ENCODE measurements at places on chromosomes 16 and 17.
A peak's percentile ranks its signal among the peaks of the same experiment; 100 is the strongest.

GRCh38 chr17:41492351-41492750 is 2.6 kb upstream of the KRT36 start:
- DNase-seq = peak; percentile 77

DNA sequence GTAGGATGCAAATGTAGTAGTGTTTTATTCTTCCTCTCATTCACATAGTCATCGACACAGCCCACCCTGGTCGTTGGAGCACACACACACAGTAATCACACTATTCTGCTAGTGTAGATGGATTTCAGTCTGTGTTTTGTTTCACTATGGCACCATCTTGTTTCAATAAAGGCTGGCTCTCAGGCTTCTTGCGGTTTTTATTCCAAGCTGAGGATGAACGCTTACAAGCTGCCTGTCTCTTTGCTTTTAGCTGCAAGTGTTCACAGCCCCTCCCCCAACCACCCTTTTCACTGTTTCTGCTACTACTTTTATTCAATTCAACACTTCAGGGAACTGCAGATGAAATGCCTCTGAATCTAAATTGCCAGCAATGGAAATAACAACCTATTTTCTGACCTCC is 140.9 kb upstream of the PMFBP1 start:
- peak; percentile 47 for DNase-seq

DNA sequence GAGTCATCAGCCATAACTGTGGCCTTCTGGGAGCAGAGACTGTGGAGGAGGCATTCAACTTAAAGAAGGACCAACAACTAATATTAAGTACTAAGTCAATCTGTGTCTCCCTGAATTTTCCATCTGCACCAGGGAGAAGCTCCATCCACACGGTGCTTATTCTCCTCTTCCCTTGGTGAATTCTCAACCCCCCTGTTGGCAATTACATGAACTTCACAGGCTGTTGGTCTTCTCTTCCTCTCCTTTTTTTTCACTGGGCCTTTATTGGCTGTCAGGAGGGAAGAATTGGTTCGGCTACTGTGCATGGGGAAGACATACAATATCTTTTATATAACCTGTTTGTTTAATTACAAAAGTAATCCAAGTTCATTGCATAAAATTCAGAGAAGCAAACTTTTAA is 152.8 kb upstream of the IRX6 start:
- no peak for DNase-seq

GRCh38 chr17:34154961-34155730 is 99.9 kb upstream of the CCL2 start:
- no peak for DNase-seq

DNA sequence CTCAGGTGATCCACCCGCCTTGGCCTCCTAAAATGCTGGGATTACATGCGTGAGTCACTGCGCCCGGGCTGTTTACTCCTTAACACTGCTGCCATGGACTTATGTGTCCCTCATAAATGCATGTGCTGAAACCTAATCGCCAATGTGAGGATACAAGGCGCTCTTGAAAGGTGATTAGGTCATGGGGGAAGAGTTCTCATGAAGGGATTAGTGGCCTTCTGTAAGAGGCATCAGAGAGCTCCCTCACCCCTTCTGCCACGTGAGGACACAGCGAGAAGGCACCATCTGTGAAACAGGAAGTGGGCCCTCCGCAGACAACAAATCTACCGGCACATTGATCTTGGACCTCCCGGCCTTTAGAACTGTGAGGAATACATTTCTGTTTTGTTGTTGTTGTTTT is 19.1 kb downstream of the ITPRIPL2 start:
- no peak for DNase-seq

GRCh38 chr17:42104264-42104663 is 6.0 kb upstream of the ZNF385C start:
- DNase-seq = no peak

GRCh38 chr17:78965491-78965924 is 14.2 kb downstream of the LGALS3BP start:
- no peak for DNase-seq

DNA sequence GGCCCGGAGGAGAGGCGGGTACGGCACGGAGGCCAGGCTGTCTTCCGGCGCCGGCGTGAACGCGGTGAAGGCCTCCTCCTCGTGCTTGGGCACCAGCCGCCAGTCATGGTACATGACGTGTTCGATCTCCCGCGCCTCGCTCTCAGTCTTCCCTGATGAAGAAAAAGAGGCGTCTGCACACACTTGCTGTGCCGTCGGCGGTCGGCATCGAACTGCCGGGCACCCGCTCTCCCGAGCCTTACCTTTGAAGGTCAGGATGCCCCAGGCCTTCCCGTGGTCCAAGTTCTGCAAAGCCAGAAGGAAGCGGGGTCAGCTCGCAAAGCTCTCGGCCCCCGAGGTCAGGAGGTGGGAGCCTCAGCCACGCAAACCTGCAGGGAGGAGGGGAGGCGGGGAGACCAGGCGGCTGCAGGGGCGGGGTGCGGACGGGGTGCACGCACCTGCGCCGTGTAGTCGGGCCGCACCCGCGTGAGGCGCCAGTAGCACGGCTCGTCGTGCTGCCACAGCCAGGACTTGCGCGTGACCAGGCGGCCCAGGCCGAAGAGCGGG is at the start of gene EME2:
Gene EME2, plus strand, starts transcription at position 449 of the 546 bp plus-strand sequence. CDS start 418 bp downstream, outside the sequence.
- peak; percentile 73 for DNase-seq

GRCh38 chr17:38883592-38884526 is 14.0 kb downstream of the LASP1 start:
- DNase-seq = peak; percentile 58

GRCh38 chr16:56198006-56198754 is 6.9 kb downstream of the GNAO1 start:
- no peak for DNase-seq

GRCh38 chr16:46731691-46732555 is 16.2 kb downstream of the MYLK3 start:
- no peak for DNase-seq

- peak; percentile 53 for DNase-seq
Observed at GRCh38 chr17:62617894-62618472, 9.5 kb upstream of the MRC2 start.

DNA sequence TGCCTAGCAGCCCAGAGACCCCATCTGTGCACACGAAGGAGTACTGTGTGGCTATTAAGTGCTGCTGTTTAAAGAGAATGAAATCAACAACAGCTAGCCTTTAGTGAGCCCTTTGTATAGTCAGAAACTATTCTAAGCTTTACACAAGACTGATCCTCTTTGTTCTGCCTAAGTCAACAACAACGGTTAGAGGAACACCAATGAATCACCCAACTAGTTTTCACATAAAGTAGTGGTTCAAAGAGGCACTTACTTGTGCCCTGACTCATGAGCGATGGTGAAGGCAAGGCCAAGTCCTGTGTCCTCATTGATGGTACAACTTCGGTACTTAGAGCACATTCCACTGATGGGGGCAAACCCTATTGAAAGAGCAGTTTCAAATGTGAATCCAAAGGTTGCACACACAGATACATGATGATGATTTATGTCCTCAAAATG is 75.8 kb downstream of the ADAMTS18 start:
- DNase-seq = peak; percentile 68

DNA sequence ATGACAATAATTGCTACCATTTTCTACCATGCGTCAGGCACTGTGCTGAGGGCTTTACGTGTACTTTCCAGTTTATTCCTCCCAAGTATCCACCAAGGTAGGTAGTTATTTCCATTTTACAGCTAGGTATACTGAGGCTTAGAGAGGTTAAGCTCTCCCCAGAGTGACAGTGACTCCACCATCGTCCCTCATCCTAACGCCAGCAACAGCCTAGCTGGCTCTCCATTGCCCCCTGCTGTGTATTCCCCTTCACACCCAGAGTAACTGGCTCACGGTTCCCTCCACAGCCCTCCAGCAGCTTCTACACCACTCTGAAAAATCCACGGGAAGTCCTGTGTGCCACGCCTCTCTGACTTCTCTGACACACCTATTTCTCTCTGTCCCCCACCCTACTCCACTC is 7.1 kb upstream of the ASGR1 start:
- no peak for DNase-seq

DNA sequence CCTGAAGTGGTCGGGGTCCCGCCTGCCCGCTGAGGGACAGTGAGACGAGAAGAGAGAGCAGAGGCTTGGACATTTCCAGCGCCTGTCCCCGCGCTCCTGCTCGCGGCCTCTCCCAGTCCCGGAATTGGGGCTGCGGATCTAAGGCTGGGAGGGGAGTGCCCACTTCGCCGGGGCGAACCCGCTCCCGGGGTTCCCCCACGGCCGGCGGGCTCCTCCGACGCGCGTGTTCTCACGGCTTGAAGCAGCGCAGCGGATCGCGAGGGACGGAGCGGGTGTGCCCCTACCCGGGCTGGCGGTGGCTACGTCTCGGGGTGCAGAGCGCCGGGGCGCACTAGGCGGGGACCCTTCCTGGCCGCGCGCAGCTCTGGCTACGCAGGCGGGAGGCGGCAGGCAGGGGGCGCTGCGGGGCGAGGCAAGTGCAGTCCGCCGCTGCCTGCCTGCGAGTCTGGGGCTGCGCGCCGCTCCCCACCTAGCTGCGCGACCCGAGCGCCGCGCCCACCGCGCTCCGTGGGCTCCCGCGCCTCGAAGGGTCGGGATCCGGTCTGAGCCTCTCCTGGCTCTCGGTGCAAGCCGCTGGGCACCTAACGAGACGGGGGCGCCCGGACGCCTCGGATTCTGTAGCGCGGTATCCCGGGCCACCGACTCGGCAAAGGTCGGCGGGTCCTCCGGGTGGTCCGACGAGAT is 1.2 kb downstream of the NGFR start:
- peak; percentile 57 for DNase-seq

GRCh38 chr16:27177031-27177774 is 26.1 kb upstream of the KDM8 start:
- peak; percentile 92 for DNase-seq

- DNase-seq = no peak
Observed at GRCh38 chr16:81268509-81268908, 30.0 kb downstream of the BCO1 start.

DNA sequence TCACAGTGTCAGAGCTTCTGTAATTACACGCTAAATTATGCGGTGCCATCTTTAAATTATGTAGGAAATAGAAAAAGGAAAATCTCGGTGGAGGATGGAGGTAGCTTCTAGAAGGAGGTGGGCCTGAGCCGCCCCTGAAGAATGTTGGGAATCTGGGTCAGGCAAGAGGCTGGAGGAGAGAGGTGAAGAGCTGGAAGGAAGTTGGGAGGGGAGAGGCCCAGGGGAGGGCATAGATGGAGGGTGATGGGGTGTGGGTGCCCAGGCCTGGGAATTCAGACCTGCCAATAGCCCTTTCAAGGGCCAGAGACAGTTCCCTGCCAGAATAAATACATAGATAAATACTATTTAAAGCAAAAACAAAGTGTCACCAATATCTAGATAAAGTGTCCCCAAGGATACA is 415.0 kb upstream of the HSBP1 start:
- no peak for DNase-seq

DNA sequence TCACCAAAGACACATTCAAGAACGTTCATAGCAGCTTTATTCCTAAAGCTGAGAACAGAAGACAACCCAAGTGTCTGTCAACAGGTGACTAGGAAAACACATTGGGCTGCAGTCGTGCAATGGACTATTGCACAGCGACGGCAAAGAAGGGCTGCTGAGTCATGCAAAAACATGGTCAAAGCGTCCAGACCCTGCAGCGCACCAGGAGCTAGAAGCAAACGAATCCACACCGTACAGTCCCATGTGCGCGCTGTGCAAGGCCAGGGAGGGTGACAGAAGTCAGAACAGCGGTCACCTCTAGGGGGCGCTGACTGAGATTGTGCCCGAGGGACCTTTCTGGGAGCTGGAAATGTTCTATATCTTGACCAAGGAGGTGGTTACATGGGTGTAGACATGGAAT is 266.4 kb downstream of the MAF start:
- no peak for DNase-seq

DNA sequence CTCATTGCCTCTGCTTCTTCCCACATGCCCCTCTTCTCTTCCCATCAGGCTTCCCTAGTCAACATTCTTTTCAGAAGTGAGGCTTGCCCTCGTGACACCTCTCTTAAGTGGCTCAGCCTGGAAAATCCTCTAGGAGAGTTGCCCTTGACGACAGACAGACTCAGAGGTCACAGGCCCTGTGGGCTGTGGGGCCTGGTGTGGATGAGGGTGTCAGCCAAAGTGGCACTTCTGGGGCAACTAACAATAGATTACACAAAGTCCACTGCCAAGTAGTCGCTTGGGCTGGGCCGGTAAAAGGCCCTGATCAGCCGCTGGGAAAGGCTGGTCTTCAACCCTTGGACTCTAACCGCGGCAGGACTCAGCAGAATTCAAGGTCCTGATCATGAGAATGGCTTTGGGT is 33.7 kb upstream of the METTL16 start:
- no peak for DNase-seq

DNA sequence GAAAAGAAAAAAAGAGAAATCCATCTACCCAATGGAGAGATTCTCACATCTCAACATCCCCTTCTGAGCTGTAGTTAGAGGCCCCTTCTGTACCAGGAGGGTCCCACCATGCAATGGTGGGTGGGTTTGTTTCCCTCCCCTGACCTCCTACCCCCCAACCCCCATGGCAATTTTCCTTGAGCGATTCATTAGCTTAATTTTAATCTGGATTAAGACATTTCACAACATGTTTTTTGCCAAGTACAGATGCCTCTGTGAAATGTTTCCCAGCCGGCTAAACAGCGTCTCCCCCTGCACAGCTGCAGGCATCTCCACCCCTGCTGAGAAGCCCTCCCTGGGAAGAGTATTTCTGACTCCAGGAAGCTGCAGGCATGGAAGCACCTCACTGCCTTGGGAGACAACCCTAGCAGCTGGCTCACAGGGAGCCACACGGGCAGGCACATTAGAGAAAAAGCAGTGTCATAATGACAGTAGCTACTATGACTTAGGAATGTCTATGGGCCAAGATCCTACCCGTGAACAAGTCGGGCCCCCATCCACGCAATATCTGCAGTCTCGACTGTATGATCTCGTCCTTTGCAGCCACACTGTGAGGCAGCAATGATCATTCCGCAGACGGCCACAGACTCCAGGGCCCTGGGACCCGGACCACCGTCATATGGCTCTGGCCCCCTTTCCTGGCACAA is 117.3 kb downstream of the ADCY9 start:
- DNase-seq = no peak

All from iris pigment epithelial cell (primary cell).